ENCODE measurements at places on chromosomes 4 and X. TPM values are rescaled to one million over a fixed set of nuclear protein-coding genes. Genes with fewer than 3 reads are reported as not detected.
A peak's percentile ranks its signal among the peaks of the same experiment; 100 is the strongest.

DNA sequence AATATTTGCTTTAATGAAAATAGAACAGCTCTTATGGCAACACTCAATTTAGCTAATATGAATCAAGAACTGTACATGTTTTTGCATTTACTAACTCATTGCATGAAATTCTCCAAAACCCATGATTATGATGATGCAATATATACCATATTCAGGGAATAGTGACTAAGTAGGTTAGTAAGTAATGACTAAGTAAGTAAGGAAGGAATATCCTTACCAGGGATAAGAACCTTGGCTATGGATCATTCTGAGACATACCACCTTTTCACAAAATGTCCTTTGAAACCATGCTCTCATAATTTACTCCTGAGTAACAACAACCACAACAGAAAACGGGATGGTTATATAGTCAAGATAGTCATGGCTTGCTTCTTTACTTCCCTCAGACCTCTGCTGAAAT is 1513.0 kb downstream of the STIM2 start:
- no peak for DNase-seq

- DNase-seq: no peak
Measured at GRCh38 chr4:125317525-125317877, 2.7 kb downstream of the FAT4 start.

DNA sequence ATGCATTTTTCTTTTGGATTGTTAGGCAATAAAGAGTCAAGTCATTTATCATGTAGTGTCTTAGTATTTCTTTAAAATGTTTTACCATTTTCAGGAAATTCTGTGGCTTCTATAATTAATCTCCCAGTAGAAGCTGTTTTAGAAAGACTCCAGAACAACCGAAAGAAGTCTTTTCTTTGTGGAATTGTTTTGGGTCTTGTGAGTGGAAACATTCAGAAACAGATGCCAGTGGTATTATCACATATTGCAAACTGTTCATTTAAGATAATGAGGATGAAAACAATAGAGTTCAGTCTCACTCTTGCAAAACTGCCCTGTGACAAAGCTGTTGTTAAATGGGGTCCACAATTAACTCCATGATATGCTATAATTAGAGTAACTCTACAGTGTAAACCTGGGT is 211.2 kb upstream of the KIT start:
- no peak for DNase-seq

Gene CXCL3
- not detected for total RNA-seq

GRCh38 chr4:119729835-119730670 is 101.4 kb upstream of the PDE5A start:
- DNase-seq: no peak

DNA sequence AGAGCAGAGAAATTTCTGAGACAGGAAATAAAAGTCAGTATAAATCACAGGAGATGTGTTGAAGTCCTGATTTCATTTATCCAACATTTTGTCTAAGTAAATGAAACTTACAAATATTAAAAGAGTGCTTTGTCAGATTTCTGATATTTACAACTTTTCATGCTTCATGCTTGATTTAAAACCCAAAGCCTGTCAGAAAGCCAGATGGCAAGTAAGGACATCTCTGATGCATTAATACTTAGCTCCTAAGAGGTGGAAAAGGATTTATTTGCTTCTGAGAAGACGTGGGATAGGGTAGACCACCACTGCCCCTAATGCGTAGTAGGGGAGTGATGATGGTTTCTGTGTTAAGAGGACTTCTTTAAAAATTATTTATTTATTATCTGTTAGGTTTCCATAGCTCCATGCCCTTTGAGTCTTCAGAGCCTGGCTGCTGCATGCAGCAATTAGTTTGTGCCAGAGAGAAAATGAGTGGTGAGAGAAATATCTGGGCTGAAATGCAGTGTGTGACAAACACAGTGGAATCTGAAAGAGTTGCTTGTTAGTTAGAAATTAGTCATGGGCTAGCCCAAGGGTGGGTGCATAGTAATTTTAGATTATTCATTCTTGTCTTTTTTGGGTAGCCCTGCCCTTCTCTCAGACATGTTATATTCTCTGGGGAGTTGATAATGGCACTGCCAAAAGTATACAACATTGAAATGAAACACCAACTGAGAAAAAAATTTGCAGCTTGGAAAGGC is 333.8 kb downstream of the C4orf33 start:
- no peak for DNase-seq

DNA sequence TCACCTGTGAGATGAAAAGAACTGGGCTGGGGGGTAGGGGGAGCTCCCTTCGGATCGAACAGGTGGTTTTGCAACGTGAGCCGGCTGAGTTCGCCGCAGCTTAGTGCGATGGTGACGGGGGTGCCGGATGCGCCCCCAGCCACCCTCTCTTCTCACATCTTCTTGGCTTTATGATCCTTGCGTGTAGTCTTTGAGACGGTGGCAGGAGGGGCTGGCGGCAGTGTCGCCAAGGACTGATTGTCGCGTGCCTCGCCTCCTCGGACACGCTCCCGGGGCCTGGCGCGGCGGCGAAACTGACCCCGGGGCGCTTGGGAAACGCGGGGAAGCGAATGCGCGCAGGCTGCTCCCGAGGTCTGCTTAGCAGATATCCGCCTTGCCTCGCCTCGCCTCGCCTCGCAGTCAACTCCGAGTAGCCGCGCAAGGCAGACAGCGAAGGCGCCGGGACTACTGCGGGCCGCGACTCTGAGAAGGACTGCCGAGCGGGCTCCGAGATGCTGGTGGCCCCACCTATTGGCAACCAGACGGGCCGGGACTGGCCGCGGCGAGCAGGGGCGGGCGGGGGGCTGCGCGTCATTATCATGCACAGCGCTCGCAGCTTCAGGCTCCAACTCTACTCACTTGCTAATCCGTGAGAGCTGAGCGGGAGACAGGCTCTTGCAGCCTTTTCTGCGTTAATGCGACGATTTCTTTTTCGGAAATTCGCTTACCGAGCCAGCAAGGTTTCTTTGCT is 1.5 kb downstream of the GRID2 start:
- DNase-seq: no peak

- no peak for DNase-seq
Measured at GRCh38 chr4:55125087-55125721, at the start of gene KDR. TSS of gene KDR (minus strand) at chr4:55125595. CDS start at chr4:55125293, 302 bp downstream.

DNA sequence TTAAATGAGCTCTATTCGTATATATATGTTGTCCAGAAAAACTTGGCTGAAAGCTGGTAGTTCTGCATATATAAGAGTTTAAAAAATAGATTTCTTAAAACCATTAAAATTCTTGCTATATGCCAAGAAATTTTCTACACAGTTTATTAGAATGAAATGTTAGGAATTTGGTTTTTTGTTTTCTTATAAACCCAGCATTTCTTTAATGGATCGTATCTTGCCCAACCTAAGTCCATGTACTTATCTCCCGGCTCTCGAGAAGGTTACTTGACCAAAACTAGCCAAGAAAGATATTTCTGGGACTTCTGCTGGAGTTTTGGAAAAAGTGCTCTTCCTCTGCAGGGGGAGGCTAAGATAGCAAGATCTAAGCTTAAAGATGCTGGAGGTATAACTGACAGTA is 4.7 kb upstream of the ASB5 start:
- DNase-seq: no peak

GRCh38 chr4:32000846-32001488 is 1280.8 kb downstream of the PCDH7 start:
- DNase-seq: no peak

Gene RELL1
- 30.1 TPM for total RNA-seq

GRCh38 chr4:8221985-8222384 is 22.9 kb downstream of the SH3TC1 start:
- DNase-seq: no peak

- DNase-seq: no peak
Measured at GRCh38 chr4:5941601-5942000, 48.7 kb upstream of the CRMP1 start.

Gene GDPD2
- total RNA-seq: not detected

DNA sequence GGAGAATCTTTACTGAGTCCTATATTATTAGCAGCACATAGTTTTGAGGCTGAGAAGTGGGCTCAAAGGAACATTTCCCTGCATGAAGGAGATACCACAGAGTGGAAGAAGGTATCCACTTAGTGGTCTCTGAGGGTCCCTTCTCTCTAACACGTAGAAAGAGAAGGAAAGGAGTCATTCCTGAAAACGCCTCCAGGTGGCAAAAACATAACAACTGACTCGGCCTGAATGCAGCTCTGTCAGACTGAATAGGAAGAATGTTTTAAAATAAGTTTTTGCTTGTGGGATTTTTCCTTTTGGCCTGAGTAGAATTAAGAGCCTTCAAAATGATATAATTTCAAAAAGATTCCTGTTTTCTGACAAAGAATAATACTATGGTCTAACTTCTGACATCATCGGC is 23.3 kb downstream of the RPGR start:
- no peak for DNase-seq

GRCh38 chr4:122715221-122715620 is 17.3 kb upstream of the BBS12 start:
- no peak for DNase-seq

GRCh38 chrX:108131471-108131870 is 39.9 kb downstream of the ATG4A start:
- no peak for DNase-seq

GRCh38 chr4:73508651-73509050 is 27.1 kb downstream of the AFM start:
- no peak for DNase-seq

Gene FAM241A
- 2.1 TPM for total RNA-seq

GRCh38 chr4:107034091-107034995 is 1.8 kb downstream of the DKK2 start:
- no peak for DNase-seq

Gene SRPX2
- 0.18 TPM for total RNA-seq

- no peak for DNase-seq
Measured at GRCh38 chr4:108337923-108338322, 169.2 kb upstream of the LEF1 start.

Gene IL2RG
- 312 TPM for total RNA-seq

DNA sequence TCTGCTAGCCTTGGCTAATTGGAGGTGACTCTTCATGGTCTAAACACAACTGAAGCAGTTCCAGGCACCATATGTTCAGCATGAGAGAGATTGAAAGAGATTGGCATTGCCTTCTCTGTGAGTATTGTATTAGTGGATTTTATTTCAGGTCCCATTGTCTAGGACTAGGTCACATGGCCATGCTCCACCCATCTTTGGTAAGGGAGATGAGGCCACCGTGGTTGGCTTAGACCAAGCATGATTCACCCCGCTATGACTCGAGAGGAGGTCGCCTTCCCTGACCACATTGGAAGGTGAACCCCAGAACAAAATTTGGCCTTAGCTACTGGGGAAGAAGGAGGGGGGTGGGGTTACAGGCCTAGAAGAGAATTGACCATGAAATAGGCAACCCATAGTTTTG is 109.9 kb upstream of the BCOR start:
- no peak for DNase-seq

Gene TIMM8A
- total RNA-seq: 11.4 TPM

Gene ADH1C
- not detected for total RNA-seq

Gene TRAM1L1
- total RNA-seq: not detected

- peak; percentile 80 for DNase-seq
Measured at GRCh38 chrX:24149351-24150050, at the start of gene ZFX. TSS of gene ZFX (plus strand) at chrX:24149729. CDS start at chrX:24172743, 23,014 bp downstream.

- DNase-seq: no peak
Measured at GRCh38 chr4:15878011-15878410, 60.5 kb downstream of the FGFBP1 start.

GRCh38 chr4:11487868-11488544 is 59.3 kb upstream of the HS3ST1 start:
- no peak for DNase-seq

Gene MAGEC1
- not detected for total RNA-seq

DNA sequence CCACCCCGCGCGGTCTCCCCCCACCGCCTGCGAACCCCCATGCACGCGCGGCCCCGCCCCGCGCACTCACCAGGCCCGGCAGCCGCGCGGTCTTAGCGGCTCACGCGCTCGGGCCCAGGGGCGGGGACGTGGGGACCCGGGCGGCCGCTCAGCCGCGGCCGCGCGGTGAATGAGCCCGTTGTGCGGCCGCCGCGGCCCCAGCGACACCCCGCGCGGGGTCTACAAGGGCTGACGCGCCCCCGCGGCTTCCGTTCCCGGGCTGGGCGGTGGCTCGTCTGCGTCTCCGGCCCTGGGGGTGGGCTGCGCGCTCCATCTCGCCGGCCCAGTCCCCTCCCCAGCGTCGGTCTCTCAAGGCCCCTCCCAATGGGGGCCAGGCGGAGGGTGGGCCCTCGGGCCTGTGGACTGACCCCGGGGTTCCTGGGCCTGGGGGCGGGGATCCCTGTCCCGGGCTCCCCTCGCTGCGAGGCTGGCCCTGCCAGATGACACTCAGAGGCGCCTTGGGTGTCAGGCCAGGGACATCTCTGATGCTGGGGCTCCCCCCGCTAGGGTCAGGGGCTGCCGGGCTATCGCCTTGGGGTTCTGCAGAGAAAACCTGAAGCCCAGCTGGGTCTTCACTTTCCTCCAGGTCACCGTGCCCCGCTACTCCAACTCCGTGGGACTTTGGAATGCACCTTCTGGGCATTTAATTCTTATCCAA is 4.3 kb upstream of the SLC26A1 start:
- DNase-seq: no peak

Gene SAGE1
- total RNA-seq: not detected

Gene CCSER1
- total RNA-seq: 0.54 TPM

DNA sequence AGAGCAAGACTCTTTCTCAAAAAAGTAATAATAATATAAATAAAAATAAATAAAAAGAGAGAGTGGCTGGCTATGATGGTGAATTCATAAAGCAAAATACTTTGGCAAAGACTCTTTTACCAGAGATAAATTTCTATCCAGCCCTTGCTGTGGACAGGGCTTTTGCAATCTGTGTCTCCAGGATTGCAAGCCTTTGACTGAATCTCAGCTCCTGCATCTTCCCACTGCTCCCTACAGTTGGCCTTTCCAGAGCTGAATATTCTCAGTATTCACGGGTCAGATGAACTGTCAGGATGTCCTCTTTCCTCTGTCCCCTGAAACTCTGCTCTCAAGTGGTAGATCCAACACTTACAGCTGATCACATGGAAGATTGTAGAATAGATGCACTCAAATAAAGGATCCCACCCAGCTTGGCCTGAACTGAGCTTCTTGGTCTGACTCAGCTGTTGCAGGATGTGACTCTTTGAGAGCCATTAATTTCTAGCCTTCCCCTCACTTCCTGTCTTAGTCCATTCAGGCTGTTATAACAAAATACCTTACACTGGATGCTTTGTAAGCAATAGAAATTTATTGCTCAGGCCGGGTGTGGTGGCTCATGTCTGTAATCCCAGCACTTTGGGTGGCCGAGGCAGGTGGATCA is 123.4 kb upstream of the GUCY1A1 start:
- no peak for DNase-seq

GRCh38 chrX:95427389-95427788 is 1257.3 kb upstream of the DIAPH2 start:
- no peak for DNase-seq

- no peak for DNase-seq
Measured at GRCh38 chr4:102610007-102610406, 108.8 kb downstream of the NFKB1 start.

Gene HPGDS
- 0.47 TPM for total RNA-seq

GRCh38 chr4:52861171-52861823 is 820 bp upstream of the RASL11B start:
- DNase-seq: no peak

Gene OPRPN
- total RNA-seq: not detected
